ENCODE measurements at places on chromosomes 1 and 21.

- DNase-seq: no peak
Measured at GRCh38 chr1:43388613-43389012, 987 bp downstream of the MED8 start.

GRCh38 chr1:105865546-105865945 lies 1190.9 kb upstream of the PRMT6 start:
- no peak for DNase-seq

- no peak for DNase-seq
Measured at GRCh38 chr1:111749628-111750027, 6.1 kb upstream of the DDX20 start.

DNA sequence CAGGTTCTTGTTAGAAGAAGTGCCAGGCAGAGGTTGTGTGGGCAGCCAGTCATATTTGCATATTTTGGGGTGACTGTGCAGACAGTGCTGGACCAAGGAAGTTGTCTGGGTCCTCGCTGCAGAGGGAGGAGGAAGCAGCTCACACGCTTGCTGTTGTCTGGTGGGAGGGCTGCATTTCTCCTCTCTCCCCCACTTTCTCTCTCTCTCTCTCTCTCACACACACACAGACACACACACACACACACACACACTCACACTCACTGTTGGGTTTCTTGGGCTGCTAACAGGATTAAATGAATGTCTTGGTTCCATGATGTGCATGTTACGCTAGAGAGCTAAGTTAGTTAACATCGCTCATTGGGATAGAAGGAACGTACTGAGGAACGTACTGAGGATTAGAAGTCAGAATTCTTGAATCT lies 72.9 kb downstream of the AGPAT3 start:
- DNase-seq: no peak

DNA sequence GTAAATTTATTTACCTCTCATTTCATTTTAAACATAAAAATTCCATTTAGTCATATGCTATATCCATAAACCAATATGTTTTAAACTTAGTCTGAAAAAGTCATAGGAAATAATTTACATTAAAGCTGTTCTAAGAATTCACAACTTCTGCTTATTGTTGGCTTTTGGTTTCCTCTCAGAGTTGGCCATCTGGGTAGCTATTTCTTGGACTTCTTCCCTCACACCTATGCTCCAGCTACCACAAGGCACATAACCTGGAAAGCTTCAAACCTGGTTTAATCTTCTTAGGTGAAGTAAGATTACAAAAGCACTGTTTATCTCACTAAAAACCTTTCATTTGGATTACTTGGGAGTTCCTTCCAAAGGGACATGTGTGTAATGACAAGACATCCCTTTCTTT lies 29.8 kb downstream of the RBM11 start:
- no peak for DNase-seq

DNA sequence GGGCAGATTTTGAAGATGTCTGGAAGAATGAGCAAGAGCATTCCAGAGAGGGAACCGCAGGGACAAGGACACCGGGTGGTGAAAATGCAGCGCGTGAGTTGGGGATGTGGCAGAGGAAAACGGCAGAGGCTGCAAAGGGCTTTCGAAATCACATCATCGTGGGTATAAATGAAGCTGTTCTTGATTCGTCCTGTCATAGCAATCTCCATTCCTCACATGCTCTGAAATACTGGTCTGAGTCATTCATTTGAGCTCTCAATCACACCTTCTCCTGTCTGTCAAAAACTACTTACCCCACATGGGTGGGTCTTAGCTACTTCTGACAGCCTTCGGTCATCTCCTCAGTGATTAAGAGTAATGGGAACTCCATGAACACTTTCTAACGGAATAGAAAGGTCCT lies 81.5 kb downstream of the ERG start:
- DNase-seq: no peak

GRCh38 chr1:179817789-179818188 lies 59.8 kb downstream of the TOR1AIP2 start:
- DNase-seq: peak; percentile 93

DNA sequence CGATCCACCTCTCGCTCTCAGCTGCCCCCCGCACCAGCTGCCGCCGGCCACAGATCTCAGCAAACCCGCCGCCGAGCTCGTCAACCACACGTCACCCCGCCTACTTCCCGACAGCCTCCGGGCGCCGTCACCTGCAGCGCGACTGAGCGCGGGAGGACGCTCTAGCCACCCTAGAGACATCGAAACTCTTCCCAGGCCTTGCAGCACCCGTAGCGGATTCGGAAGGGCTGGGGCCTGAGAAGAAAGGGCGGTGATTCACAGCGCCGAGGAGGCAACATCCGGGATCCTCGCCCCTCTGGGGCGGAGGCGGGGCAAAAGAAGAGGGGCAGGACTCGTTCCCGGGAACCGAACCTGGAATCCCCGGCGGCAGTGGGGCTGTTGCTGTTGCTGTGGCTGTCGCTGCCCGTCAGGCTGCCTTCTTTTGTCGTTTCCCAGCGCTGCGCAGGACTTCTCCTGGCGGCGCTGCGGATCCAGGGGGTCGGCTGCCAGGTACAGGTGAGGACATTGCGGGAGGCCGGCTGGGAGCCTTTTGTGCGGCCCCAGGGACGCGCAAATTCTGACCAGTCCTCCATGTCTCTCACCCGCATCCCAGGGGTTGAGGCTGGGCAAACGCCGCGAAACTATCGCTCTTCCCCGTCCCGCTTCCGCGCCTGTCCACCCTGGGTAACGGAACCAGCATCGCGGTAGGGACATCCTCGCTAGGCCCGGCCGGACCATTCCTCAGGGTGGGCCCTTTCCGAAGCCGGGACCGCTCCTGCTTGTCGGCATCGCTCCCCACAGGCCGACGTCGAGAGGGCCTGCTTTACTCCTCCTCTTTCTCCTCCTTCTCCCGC lies at the start of the genes RO60 and UCHL5:
Gene RO60 (plus strand): TSS at position 331 of the 833 bp plus-strand sequence. CDS start 9,443 bp downstream, outside the sequence.
Gene UCHL5 (minus strand): TSS at position 79 of the 833 bp plus-strand sequence. CDS start 100 bp downstream, outside the sequence.
- DNase-seq: peak; percentile 98

GRCh38 chr1:154351363-154352068 lies 26.2 kb downstream of the ATP8B2 start:
- DNase-seq: no peak

DNA sequence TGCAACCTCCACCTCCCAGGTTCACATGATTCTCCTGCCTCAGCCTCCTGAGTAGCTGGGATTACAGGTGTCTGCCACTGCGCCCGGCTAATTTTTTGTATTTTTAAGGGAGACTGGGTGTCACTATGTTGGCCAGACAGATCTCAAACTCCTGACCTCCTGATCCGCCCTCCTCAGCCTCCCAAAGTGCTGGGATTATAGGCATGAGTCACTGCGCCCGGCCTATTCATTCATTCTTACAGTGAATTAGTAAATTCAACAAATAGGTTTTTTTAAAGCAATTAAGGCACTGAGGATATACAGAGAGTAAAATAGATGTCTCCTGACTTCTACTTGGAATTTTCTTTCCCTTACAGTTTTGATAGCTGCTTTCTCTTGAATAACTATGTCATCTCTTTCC lies 43.5 kb downstream of the CDC42 start:
- DNase-seq: no peak

DNA sequence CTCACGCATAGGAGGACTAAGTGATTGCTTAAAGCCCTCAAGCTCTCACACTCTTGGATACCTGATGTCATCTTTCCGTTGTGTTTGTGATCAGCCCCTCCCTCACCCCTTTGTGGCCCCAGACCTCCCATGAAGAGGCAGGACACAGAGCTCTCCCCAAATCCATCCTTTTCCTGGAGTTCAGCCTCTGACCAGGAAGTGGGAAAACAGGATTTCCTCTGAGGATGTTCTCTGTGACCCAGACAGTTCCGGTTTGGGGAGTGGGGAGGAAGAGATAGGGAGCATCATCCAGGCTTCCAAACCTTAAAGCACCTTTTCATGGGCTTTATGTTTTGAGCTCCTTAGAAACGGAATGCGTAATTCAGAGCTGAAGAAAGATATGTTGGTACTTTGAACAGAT lies 11.9 kb upstream of the TAL1 start:
- DNase-seq: no peak

GRCh38 chr1:100023482-100023881 lies 53.7 kb downstream of the SLC35A3 start:
- DNase-seq: no peak

DNA sequence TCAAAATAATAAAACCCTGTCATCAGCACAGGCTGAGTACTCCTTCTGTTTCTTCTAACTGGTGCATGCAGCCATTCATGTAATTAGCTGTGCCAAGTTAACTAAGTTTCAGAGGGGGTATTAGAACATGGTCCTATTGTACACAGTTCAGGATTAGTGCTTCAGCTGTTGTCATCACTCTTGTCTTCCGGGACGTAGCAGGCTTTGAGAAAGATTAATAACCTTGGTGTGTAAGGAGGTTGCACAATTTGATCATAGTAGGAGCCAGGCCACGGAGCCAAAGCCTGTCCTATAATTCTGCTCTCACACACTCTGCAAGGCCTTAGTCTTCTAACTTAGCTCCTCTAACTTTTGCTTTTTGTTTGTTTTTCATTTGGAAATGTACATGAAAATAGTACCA lies 44.7 kb downstream of the PTGFRN start:
- no peak for DNase-seq

DNA sequence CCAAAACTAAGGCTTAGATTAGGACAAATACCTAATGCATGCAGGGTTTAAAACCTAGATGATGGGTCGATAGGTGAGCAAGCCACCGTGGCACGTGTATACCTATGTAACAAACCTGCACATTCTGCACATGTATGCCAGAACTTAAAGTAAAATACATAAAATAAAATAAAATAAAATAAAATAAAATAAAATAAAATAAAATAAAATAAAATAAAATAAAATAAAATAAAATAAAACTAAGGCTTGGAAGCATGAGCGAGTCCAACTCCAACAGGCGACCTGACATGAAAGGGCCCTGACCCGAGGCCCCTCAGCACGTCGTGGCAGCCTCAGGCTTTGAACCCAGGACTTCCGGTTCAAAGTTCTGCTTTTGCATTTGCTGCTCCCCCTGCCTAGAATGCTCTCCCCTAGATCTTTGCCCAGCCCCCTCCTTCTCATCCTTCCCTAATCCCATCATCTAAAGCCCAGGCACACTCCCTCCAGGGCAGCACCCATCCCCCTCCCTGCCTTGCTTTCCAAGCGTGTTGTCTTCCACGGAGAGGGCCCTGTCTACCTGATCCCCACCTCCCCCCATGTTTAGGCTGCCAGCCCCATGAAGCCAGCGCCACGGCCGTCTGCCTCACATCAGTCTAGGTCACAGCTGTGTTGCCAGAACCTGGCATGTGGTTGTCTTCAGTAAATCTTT lies 64.3 kb downstream of the TAS1R2 start:
- DNase-seq: no peak

DNA sequence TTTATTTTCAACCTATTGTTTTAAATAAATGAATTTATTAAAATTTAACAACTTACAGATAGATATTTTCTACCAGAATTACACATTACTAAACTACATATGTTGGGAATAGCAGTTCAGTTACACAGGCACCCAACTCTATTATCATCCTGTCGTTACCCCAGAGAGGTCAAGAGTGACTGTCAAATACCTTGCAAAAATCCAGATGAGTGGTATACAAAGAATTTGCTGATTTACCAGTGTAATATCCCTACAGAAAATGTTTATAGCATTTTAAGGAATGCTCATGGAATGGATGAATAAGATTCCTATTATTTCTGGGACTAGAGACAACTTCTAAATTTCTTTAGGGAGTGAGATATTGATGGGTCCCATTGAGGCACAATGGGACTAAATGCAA lies 300.7 kb upstream of the RGS18 start:
- DNase-seq: no peak

GRCh38 chr1:187129132-187129531 lies 300.4 kb downstream of the PLA2G4A start:
- DNase-seq: no peak

DNA sequence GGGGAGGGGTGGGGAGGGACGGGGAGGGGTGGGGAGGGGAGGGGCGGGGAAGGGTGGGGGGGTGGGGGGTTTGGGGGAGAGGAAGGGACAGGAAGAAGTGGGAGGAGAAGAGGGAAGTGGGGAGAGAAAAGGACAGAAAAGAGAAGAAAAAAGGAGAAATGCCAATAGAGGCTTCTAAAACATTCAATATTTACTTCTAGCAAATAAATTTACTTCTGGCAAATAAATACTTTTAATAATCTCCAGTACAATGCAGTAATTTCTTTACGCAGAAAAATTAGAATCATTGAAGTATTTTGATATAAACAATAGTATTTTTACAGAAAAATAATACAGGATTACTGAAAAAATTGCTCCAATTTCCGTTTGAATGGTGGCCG lies 9.4 kb upstream of the GPR161 start:
- DNase-seq: no peak

DNA sequence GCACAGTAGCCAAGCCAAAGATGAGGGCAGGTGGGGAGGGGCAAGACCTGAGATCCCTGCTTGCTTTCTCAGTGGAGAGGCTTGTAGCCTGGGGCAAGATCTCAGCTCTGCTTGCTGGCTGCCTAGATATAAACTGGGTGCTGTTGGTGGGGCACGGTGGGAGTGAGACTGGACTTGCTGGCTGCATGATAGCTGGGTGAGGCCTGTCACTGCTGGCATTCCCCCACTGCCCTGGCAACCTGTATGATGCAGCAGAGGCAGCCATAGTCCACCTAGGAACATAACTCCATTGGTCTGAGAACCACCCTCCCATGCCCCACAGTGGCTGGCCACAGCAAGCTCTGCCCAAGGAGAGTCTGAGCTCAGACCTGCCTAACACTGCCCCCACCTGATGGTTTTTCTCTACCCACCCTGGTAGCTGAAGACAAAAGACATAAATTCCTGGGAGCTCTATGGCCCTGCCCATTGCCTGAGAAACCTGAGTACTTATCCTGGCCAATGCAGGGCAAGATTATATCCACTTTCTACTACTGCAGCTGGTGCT lies 261.9 kb upstream of the DEPDC1 start:
- no peak for DNase-seq

DNA sequence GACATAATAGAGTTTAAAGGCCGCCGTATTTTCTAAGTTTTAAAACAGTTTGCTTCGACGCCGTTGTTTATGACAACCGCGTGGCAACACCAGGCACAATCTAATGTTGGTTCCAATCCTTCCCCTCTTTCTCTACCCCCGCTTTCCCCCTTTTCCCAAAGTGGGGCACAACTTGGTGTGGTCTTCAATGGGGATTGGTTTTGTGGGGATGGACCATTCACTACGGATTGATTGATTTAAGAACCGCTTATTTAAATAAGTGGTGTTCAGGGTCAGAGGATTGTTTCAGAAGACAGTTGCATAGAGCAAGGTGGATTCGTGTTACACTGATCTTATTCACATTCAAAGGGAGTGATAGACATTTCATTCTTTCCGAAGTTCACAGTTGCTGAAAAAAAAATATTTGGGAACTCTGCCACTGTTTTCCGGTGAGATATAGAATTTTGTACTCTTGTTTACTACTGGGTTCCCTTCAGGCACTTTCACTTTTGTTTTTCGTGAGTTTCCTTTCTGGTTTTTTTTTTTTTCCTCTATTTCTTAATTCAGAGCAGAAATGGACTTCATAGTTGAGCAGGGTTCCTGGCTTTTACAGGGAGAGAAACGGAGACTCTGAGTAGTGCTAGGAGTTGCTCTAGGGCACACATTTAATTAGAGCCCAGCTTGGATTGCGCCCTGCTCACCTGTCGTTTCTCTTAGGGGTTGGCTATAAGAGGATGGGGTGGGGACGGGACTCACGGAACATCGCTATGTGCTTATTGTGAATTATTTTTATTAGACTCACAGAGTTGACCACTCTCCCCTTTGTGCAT lies 79.6 kb upstream of the AK4 start:
- peak; percentile 22 for DNase-seq

GRCh38 chr1:216222288-216222687 lies 201.0 kb downstream of the USH2A start:
- no peak for DNase-seq

- peak; percentile 74 for DNase-seq
Measured at GRCh38 chr1:59565611-59566410, 248.9 kb upstream of the HOOK1 start.

Measured in fibroblast of gingiva (primary cell).